ENCODE measurements at places on chromosomes 3 and 15.

DNA sequence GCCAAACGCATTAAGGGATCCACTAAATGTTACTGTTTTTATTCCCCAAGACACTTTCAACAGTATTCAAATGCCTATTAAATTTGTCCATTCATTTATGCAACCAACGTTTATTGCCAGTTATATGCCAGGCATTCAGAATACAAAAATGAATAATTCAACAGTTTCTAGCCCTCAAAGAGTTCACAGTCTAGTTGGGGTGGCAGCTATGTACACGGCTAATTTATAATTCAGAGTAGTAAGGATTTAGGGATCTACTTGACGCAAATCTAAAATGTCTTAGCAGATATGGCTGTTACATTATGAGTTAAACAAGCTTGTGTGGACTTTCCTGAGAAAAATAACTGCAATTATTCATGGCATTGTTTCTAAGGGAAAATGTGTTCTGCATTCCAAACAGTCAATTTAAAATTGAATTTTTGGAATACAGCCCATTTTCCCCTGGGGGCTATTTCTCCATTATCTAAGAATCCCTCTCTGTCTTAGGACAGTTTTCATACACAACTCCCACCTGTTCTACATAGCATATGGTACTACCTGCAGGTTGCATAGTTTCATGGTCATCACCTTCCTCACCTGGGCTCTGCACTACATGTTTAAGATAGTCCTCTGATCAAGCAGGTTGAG lies 11.5 kb upstream of the MSL2 start:
- no peak for DNase-seq

GRCh38 chr15:45116482-45117307 lies 2.6 kb downstream of the DUOXA2 start:
- no peak for DNase-seq

- DNase-seq = no peak
These were observed 469.1 kb upstream of the ARHGEF26 start for GRCh38 chr3:153652076-153652475.

DNA sequence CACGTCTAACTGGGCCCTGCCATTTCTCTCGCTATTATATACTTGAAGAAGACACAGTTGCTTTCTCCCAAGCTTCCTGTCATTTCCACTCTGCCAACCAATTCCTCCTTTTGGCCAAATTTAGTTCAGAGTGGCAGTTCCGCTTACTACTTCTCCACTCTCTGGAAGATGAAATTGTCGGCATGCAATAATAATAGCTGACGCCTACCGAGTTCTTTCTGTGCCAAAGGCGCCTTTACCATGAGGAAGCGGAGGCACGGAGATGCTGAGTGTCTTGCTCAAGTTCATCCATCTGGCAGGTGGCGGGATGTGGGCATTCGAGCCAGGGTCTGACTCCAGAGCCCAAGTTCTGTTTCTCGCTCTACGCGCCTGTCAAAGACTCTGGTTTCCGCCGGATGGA lies 14.6 kb upstream of the NRROS start:
- no peak for DNase-seq

DNA sequence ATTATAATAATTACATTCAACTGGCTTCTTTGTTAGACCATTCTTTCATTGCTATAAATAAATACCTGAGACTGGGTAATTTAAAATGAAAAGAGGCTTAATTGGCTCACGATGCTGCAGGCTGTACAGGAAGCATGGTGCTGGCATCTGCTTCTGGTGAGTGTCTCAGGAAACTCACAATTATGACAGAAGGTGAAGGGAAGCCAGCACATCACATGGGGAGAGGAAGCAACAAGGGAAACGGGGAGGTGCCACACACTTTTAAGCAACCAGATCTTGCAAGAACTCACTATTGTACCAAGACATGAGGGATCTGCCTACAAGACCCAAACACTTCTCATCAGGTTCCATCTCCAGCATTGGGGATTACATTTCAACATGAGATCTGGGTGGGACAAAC lies 413.1 kb upstream of the ARRDC4 start:
- DNase-seq = no peak

GRCh38 chr3:51297333-51297732 lies 87.8 kb upstream of the MANF start:
- DNase-seq = no peak

DNA sequence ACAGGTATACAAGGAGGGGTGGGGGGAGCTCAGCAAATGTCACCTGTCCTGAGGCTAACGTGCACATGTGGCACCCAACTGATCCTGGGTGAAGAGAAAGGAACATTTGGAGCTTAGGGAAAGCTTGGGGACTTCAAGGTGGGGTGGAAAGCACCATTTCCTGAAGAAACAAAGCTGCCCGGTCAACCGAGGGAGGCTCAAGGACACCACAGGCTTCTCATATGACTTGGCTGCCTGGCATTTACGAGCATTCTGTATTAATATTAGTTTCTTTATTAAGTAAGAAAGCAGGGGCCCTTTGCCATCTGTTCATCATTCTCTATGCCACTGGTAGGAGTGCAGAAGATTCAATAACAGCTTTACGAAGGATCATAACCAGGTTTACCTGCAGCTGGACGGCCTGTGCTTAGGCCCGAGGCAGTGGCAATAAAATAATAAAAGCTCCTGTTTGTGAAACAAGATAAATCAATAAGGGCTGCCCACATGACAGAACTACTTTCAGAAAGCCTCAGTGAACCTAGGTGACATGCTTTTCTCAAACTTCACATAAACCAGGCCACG lies 54.0 kb downstream of the ETV5 start:
- no peak for DNase-seq

- DNase-seq = no peak
These were observed 358.5 kb upstream of the RBMS3 start for GRCh38 chr3:28922376-28922775.

- no peak for DNase-seq
These were observed 164.3 kb upstream of the SETMAR start for GRCh38 chr3:4138786-4139431.

GRCh38 chr3:194395778-194396538 lies 3.1 kb downstream of the GP5 start:
- DNase-seq = no peak

- no peak for DNase-seq
These were observed 37.8 kb downstream of the SLC27A2 start for GRCh38 chr15:50219820-50220219.

DNA sequence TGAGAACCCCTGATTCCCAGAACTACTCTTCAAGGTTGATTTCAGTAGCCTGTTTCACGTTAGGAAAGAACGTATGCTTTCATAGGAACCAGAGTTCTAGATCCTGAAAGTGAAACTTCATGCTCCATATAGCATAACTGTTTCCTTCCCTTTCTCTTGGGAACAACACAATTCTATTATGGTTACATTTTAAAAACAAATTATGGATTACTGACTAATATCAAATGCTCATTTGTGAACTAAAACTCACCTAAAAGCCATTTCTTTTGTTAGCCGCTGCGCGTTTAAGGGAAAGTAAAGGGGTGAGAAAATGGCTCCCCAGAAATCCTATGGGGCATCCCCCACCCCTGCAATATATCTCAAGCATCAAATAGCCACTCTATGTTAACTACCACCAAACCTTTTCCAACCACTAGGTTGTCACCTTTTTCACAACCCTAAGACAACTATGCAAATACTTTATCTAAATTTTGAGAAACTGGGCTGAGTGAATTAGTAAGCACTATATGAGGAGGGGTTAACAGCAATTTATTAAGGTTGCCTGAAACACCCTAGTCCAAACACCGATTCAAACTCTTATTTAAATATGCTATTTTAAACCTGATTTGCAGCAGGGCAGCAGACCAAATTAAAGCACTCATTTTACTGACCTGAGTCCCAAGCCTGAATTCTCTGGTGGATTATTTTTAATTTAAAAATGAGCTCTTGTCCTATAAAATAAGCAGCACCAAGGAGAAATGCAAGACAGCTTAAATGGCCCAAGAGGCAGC lies 2.4 kb downstream of the SIAH2 start:
- DNase-seq = no peak

DNA sequence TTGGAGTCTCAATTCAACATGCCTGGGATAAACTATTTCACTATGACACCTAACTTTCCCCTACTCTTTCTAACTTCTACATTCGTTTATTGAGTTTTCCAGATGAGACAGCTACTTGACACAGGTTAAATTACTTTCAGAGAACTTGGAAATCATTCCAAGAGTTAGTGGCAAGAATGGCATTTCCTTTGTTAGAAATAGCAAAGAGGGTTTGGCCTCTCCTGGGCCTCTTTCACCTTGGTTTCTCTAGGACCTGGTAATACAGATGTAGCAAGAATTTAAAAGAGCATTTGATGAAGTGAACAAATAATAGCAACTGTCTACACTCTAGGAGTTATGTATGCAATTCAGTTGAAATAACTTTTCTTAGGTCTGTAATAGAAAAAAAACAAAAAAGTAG lies 748.9 kb downstream of the MECOM start:
- DNase-seq = no peak

- DNase-seq = no peak
These were observed 3.5 kb downstream of the RPL29 start for GRCh38 chr3:51992017-51992682.

- no peak for DNase-seq
These were observed 3.2 kb downstream of the RTP3 start for GRCh38 chr3:46500656-46501635.

DNA sequence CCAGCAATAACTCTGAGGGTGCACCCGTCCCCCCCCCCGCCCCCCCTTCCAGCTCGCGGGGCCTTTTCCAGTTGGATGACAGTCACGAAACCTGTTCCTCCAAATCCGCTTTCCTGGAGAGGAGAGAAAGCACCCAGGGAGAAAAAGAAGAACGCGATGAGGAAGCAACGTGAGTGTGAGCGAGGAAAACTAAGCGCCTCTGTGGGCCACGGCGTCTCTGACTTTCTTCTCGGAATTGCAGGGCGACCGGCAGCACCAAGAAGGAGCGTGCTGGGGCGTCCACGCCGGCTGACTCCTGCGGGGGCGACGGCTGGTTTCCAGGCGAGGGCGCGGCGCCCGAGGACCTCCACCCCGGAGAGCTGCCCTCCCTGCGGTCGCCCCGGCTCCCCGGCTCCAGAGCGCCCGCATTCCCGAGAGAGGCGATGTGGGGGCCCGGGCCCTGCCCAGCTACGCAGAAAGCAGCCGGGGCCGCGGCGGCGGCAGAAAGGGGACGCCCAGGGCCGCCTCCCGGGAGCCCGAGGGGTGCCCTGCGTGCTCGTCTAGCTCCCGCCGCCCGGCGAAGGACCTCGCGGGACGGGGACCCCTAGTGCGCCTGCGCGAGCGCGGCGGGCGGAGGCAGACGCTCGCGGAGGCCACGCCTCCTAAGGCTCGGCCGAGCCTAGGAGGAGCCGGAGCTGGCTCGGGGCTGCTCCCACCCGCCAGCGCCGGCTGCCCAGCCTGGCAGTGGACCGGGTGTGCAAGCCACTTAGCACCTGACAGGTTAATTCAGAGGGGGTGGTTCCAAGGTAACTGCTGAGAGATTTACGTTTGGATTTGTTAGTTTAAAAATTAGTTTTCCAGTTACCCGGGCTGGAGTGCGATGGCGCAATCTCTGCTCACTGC lies 15.3 kb upstream of the ADIPOQ start:
- peak; percentile 100 for DNase-seq

- DNase-seq = peak; percentile 29
These were observed 37.6 kb downstream of the GBE1 start for GRCh38 chr3:81723732-81724313.

DNA sequence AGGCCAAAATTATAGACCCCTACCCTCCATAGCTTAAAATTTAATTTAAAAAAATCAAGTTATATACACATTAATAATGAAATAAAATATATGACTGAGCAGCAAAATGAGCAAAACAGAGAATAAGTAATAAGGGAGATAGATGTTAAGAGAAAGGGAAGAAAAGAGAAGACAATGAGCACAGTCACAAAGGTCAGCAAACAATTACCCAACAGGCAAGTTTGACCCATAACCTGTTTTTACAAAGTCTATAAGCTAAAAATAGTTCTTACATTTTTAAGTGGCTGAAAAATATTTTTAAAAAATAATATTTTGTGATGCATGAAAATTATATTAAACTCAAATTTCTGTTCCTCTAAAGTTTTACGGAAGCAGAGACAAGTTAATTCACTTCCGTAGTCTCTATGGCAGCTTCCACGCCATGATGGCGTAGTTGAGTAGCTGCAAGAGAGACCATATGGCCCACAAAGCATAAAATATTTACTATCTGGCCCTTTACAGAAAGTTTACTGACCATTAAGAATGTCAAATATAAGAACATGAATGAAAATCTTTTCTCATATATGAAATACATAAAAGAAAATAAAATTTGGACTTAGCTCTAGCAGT lies 47.5 kb downstream of the ACAP2 start:
- DNase-seq = no peak

DNA sequence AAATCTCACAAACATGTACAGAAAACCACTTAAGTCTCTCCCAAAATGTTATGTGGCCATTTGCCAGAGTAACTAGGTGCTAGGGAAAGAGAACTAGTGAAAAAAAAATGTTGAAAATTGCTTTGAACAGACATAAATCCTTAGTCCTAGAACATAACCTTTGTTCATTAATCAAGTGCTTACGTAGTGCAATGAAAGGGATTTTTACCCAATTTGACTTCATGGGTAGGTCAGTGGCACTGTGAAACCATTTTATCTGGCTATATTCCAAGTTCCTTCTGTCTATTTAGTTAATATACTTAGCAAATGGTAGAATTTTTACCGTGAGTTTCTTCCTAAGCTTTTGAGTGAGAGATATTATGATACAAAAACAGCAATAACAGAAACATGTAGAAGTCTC lies 209.4 kb downstream of the DIPK2A start:
- no peak for DNase-seq

Data from COLO829 (cell line).